Sciatic nerve (tissue), 2 donors: ENCODE measurements at places on chromosomes 13 and 19.

DNA sequence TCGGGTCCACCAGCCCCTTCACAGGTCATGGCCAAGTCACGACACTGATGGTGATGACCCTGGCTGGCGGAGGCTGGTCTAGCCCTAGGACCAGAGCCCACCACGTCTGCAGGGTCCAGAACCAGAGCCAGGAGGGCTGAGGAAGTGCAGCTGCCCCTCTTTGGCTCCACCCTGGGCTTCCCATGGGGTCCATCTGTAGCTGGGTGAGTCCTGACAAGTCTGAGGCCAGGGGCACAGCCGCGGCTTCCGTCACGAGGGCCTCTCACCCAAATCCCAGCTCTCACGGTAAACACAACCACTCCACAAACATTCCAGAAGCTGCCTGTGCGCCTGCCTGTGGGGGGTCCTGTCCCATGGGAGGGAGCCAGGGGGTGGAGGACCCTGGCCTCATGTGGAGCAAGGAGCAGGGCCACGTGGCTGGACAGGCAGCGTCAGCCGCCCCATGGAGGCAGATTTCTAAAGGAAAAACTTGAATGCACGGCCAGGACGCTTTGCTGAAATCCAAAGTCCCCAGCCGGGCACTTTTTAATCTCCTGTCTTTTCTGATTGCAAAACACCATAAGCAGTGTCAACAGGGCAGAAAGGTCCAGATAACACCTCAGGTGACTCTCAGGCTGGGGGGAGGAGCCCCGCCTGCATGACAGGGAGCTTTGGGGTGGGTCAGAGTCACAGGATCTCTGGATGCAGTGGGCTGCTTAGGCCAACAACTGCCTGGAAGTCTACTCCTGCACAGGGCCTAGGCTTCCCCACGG, 29.9 kb downstream of the CEBPG start:
- peak; percentile 51 for DNase-seq

- DNase-seq, result no peak
Observed at GRCh38 chr19:44010468-44010867, 7.7 kb downstream of the ZNF230 start.

- no peak for DNase-seq
Observed at GRCh38 chr19:42332059-42332458, 6.6 kb downstream of the MEGF8 start.

- no peak for DNase-seq
Observed at GRCh38 chr19:23254141-23254910, 4.1 kb upstream of the ZNF724 start.

DNA sequence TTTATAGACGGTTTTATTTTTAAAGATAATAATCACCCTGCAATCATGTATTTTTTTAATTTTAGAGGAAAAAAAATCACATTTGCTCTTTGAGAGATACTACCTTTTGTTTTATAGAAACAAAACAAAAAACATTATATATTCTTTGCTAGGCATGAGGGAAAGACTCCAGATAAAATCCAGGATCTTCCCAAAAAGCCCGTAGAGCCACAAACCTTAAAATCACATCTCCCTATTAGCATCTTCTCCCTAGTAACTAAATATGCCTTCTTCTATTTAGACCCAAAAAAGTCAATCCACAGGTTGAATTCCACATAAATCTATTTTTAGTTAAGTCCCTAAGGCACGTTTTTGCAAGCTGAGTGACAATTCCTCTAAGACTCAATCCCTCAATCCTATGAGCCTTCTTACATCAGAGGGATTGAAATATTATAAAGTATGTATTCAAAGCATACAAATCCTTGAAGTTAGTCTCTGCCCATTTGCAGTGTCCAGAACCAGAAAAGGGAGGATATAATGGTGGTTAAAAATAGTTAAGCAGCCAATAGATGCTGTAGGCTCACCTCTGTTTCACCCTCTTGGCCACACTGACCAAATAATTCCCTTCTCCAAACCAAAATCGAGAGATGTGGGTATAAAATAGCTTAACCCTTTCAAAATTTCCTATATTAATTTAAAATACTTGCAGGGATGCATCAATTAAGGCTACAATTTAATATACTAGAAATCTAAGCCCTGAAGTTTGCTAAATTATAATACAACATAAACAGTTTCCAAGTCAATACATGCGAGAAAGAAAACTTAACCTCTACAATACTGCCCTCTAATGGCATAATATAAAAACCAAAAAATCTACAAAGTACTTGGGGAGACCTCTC, 64.0 kb downstream of the SERP2 start:
- no peak for DNase-seq

GRCh38 chr19:38949580-38950367, 19.0 kb downstream of the MRPS12 start:
- DNase-seq, result peak; percentile 92

- DNase-seq, result no peak
Observed at GRCh38 chr19:10748927-10749434, 31.1 kb downstream of the DNM2 start.

GRCh38 chr13:73082471-73082870, 23.7 kb downstream of the KLF5 start:
- DNase-seq, result no peak

GRCh38 chr19:41584931-41585330, 9.0 kb downstream of the CEACAM21 start:
- DNase-seq, result no peak
